ENCODE measurements at places on chromosomes 2 and 18.

DNA sequence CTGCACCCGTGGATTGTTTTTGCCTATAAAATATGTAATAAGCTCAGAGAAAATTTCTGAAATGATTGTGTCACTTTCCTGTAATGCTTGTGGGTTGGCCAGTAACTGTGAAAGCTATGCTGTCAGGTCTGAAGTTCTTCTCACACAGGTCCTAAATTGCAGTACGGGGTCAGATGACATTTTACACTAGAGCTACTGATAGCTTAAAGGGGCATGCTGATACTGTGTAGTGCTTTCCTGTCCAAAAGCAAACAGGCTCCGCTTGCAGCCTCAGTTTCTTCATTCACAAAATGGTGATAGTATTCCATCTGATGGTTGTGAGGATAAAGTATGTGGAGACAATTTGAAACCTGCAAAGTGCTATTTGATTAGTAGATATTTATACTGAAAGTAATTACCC is 7.6 kb upstream of the FARSB start:
- no peak for DNase-seq

- no peak for DNase-seq
Observed at GRCh38 chr2:167862296-167862695, 385.1 kb downstream of the STK39 start.

DNA sequence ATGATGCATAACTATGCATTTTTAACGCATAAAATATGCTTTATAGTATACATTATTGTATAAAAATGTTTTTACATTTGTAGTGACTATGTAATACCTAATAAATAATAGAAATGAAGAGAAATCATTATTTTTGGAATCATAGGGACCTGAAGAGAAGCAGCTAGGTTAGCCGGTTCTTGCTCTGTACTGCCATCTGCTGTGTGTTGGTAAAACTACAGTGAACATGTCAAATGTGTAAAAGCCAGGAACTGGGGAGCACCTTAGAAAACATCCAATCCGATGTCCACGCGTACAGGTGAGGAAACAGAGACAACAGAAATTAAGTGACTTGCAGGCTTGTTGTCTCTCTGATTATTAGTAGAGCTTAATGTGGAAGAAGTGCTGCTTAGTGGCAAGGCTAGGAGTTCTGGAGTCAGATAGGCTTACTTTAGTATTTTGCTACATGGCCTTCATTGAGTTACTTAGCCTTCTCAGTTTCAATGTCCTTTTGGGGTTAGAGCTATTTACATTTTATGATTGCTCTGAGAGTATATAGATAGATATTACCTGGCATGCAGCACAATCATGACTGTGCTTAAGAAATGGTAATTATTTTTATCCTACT is 386.5 kb downstream of the DLGAP1 start:
- no peak for DNase-seq

- peak; percentile 9 for DNase-seq
Observed at GRCh38 chr2:157627594-157628476, 829 bp downstream of the ACVR1C start.

DNA sequence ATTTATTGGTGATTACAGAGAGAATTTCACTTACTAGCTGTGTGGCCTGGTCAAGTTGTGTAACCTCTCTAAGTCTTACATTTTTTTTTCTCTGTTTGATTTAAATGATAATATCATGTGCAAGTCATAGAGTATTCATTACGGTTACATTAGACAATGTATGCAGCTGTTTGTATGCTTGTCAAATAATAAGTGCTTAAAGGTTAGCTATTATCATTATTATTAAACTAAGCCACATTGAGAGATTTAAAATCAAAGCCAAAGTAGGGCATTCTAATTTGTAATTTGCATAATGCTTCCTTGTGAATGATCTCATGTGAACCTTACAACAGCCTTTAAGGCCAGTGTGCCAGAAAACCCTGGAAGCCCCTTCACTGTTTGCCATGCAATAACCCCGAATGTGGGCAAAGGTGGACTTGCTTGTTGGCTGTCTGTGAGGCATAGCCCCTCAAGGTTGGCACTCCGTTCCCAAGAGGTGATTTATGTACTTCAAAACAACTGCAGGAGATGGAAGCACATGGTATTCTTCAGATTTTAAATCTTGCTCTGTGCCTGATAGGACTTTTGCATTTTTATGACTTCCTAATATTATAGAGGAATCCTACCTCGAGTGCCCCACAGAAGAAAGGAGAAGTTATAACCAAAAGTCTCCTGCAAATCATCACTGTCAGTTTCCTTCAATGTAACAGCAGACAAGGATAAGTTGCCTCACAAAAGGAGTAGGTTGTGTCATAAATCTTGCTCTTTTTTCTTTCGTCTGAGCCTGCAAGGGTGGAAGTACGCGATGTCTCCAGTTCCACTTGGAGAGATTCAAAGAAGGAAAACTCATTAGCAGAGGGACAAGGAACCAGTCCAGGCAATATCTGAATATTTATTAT is 272.0 kb downstream of the TGIF1 start:
- no peak for DNase-seq

GRCh38 chr18:13183790-13184189 is 34.8 kb upstream of the LDLRAD4 start:
- no peak for DNase-seq

DNA sequence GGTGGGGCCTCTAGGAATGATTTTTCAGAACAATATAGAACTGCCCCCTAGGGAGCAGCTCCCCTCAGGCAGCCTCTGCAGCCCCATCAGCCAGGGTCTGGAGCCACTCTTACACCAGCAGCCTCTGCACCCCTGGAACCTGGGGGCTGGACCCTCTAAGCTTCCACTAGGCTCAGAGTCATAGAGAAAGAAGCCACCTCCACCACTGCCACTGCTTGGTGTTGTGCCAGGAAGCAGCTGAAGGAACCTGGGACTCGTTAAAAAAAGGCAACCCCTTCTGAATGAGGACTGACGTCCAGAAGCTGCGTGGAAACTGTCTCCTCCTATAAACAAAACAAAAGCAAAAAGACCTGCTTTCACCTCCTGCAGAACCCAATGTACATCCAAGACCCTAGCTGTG is 98.1 kb upstream of the HS6ST1 start:
- DNase-seq = no peak

- no peak for DNase-seq
Observed at GRCh38 chr2:101752716-101753616, 55.5 kb downstream of the MAP4K4 start.

DNA sequence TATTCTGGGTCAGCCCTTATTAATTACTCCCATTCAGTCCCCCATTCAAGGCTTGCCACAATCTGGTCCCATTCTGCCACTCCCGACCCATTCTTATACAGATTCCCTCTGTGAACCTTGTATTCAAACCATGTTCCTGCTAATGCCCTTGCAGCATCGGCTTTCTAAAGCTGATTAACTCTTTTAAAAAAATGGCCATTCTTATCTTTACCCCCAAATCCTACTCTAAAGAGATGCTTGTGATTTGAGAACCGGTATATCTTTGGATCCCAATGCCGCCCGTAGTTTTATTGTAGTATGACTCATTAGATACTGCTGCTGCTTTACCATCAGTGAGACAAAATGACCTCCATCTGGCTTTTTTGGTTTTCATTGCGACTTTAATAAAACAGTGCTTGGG is 72.2 kb downstream of the XRCC5 start:
- DNase-seq = no peak

DNA sequence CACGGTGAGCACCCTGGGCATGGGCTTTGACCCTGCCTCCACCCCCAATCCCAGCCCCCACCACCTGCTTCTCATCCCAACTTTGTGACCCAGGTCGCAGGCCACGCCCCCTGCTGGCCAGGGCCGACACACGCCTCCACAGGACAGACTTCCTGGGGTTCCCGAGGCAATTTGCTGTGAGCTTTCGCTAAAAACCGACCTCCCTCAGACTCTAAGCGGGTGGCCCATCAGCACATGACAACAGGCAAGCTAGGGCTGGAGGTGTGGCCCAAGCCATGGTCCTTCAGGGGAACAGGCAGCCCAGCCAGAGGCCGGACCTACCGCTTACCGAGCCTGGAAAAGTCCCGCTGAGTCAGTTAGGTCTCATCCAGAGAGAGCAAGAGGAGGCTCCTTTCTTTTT is 31.9 kb downstream of the C1QL2 start:
- no peak for DNase-seq

GRCh38 chr2:107633580-107634147 is 193.0 kb upstream of the RGPD4 start:
- no peak for DNase-seq

DNA sequence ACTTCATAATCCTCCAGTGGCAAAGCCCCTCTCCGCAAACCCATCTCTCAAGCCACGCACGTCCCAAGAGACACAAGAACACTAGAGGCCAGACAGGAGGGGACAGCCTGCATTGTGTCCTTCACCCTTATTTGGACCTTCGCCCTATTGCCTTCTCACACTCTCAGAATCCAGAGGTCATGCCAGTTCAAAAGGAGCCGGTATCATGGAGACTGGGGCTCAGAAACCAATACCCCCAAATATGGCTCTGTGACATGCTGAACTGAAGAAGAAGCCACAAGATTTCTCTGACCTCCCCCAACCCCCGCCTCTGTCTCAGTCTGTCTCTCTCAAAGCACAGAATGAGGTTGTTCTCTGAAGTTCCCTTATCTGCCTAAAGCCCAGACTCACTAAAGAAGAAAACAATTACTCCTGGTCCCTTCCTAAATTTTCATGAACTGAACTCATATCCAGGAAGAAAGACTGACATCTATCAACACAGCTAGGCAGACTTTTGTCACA is 19.2 kb upstream of the SPATA3 start:
- DNase-seq = no peak

- DNase-seq = no peak
Observed at GRCh38 chr2:189328848-189329245, 112.4 kb upstream of the WDR75 start.

- no peak for DNase-seq
Observed at GRCh38 chr2:100302585-100302892, 19.8 kb downstream of the LONRF2 start.

GRCh38 chr2:197786010-197786877 is 1.1 kb upstream of the BOLL start:
- no peak for DNase-seq

- no peak for DNase-seq
Observed at GRCh38 chr18:24731981-24732380, 271.5 kb downstream of the HRH4 start.

DNA sequence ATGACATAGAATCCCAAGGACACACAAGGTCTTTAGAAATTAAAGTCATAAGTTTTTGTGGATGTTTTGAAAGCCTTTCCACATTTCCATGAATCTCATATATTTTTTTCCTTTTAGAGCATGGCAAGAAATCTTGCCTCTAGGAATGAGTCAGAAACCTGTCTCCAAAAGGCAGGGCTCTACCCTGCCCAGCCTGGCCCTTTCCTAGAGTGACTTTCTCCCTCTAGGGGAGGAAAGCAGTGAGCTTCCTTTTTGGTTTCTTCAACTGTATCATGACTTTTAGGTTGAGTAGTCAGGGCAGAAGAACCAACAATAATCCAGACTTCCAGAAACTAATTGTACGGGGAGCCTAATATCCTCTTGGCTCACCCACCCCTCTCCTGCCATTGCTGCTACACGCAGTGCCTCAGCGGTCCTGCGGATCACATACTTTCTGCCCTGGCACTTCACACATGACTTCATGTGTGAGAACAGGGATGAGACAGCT is 300.3 kb downstream of the AGPS start:
- no peak for DNase-seq

DNA sequence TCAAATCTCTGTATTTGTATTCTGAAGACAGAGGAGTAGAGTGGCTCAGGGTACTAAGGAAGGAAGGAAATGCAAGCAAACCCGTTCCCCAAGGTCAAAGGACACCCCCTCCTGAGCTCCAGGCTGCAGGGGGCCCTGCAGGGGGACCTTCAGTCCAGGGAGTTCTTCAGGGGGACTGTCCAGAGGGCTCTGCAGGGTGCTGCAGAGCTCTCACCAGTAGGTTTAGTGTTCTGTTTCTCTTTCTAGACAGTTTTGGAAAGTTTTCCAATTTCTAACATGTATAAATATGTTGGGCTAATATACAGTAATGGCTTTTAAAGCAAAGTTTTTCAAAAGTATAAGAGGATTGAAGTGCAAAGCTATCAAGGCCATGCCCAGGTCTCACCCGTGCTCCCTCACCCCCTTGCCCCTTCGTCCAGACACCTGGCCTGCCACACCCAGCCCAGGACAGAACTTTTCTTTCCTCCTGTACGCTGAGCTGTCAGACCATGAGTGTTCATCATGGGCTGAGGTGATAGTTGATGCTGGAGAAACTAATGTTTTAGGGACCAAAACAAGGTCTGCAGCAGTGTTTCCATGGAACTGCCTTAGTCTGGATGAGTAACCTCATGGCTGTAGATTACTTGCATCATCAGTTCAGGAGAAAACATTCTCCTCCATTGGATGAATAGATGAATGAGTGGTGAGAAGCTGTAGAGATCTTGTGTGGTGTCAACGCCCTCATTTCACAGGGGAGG is 134.2 kb downstream of the GLI2 start:
- DNase-seq = no peak

DNA sequence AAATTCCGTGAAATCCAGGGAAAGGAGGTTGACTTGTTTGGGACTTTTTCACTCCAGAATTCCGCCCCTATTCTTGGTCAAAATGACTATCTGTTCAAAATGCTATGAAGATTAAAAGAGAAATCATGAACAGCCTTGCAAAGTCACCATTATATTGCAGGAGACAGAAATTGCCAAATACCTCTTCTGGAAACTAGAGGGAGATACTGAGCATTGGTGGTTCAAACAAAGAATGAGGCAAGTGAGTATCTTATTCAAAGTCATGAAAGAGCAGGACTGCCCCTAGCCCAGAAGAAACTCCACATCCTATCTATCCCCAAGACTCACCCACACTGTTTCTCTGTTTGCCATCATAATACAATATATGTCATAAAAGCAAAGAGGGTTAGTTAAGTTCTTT is 862.3 kb upstream of the POU3F3 start:
- no peak for DNase-seq

- DNase-seq = no peak
Observed at GRCh38 chr18:56097621-56098020, 509.6 kb upstream of the TCF4 start.

GRCh38 chr2:140177086-140177485 is 1396.9 kb upstream of the NXPH2 start:
- DNase-seq = no peak

DNA sequence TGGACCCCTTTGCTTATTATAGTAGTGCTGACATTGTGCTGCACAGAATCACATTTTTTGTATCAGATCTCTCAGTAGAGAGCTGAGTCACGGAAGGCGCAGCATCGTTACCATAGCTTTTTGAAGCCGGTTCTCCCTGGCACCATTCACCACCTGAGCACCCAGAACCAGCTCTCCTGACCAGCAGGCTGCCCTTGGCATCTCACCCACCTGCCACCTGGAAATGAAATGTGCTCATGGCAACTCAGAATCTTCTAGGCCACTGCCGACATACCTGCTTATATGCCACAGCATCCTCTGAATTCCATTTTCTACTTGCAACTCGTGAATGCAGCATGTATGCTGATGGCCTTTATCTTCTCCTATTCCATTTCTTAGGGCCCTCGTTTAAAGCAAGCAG is 62.7 kb downstream of the COA5 start:
- DNase-seq = no peak
